ENCODE measurements at places on chromosomes 4 and X.
A peak's percentile ranks its signal among the peaks of the same experiment; 100 is the strongest.

GRCh38 chr4:120158841-120159463, 92.3 kb upstream of the MAD2L1 start:
- no peak for DNase-seq

GRCh38 chrX:75303795-75304194, 29.9 kb downstream of the UPRT start:
- no peak for DNase-seq

- DNase-seq = no peak
Measured at GRCh38 chr4:5412296-5412695, 296.1 kb downstream of the EVC2 start.

GRCh38 chr4:25759101-25759500, 103.5 kb downstream of the SLC34A2 start:
- no peak for DNase-seq

- DNase-seq = no peak
Measured at GRCh38 chr4:126027601-126028000, 712.8 kb downstream of the FAT4 start.

- peak; percentile 3 for DNase-seq
Measured at GRCh38 chrX:102835504-102836146, 101.4 kb upstream of the RAB40AL start.

- peak; percentile 52 for DNase-seq
Measured at GRCh38 chrX:38805432-38806389, 4.5 kb downstream of the MID1IP1 start.
